ENCODE measurements at places on chromosomes 6 and 20.

- no peak for DNase-seq
Measured at GRCh38 chr6:38113825-38114576, 294.5 kb downstream of the ZFAND3 start.

- peak; percentile 21 for DNase-seq
Measured at GRCh38 chr6:71386215-71386614, 97.6 kb downstream of the OGFRL1 start.

GRCh38 chr20:47814632-47815415, 29.5 kb upstream of the SULF2 start:
- no peak for DNase-seq

DNA sequence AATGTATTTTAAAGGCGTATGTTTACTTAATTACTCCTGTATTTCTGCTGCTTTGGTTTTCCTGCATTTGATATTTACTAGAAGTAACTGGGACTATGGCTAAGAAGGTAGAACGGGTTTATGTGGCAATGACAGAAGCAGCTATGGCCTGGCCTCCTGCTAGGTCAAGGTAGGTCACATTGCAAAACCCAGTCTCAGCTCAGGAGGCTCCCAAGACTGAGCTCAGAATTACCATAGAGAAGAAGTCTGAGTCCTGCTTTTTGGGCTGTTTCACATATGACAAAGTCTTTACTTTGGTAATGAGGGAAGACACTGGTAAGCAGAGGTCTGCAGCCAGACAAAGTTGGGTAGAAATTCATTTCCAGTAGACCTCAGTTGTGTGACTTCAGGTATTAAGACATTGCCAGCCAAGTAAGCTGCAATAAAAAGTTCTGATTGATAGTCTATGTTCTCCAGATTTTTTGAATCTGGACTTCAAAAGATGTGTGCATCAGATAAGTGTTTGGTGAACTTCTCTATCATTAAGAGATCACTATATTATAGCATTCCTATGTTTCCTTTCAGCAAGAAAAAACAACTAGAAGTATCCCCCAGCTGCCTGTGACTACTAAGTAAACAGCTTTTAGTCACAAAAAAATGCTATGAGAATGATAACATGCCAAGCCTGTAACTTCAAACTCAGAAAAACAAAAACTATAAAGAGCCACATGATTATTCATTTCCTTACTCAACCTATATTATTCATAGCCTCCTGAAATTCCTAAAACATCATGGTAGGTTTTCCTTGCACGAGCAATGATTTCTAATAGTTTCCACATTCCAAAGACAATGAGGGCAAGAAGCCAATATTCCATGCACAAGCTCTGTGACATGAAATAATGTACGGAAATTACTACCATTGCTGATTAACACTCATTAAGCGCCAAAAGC, 312.3 kb downstream of the HAO1 start:
- peak; percentile 7 for DNase-seq

GRCh38 chr6:83854001-83854501, 891 bp downstream of the RIPPLY2 start:
- DNase-seq, result no peak

DNA sequence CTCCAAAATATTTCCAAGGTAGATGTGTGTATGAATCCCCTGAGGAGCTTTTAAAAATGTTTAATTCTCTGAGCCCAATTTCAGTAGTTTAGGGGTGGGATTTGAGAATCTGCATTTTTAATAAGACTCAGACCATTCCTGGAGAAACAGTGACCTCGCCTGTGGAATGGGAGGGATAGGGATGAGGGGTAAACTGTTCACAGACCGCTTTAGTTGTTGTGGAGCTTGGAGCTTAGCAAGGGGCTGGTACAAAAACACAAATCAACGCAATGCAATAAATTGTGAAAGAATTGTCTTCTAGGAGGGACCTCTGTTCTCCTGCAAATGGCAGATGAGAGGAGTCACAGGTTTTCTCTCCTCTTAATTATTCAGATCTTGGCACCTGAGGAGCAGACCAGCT, 239.3 kb upstream of the SULF2 start:
- no peak for DNase-seq

- DNase-seq, result peak; percentile 65
Measured at GRCh38 chr6:2738373-2738979, 12.2 kb downstream of the MYLK4 start.

- DNase-seq, result no peak
Measured at GRCh38 chr6:82211326-82211725, 36.2 kb downstream of the IBTK start.

GRCh38 chr6:21451546-21452013, 142.0 kb upstream of the SOX4 start:
- DNase-seq, result no peak

Measured in EH (cell line).